ENCODE measurements at places on chromosomes 5 and 9. TPM values are rescaled to one million over a fixed set of nuclear protein-coding genes. Genes with fewer than 3 reads are reported as not detected.

C9orf152 gene
- 54.3 TPM for total RNA-seq

DNA sequence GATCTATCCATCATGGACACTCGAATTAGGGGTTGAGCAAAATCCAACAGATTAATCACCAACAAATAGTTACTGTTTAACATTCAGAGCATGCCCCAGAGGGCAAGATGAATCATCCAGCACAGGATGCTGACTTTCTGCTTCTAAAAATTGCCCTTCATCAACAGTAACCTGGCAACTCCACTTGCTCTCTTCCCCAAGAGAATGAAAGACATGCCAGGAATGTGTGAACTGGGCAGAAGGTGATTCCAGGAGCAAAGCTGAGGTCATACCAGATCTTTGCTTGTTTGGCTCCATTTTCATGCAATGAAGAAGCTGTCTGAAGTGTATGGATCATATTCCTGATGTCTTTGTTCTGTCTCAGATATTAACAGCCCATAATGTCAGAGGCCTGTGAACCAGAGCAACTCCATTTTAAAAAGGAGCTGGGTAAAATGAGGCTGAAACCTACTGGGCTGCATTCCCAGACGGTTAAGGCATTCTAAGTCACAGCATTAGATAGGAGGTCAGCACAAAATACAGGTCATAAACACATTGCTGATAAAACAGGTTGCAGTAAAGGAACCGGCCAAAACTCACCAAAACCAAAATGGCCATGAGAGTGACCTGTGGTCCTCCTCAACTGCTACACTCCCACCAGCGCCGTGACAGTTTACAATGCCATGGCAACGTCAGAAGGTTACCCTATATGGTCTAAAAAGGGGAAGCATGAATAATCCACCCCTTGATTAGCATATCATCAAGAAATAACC is 2.5 kb upstream of the ZNF367 start:
- no peak for DNase-seq

LRRC26 gene
- 95.7 TPM for total RNA-seq

GRCh38 chr5:52740007-52740406 is 47.7 kb upstream of the ITGA1 start:
- no peak for DNase-seq

DNA sequence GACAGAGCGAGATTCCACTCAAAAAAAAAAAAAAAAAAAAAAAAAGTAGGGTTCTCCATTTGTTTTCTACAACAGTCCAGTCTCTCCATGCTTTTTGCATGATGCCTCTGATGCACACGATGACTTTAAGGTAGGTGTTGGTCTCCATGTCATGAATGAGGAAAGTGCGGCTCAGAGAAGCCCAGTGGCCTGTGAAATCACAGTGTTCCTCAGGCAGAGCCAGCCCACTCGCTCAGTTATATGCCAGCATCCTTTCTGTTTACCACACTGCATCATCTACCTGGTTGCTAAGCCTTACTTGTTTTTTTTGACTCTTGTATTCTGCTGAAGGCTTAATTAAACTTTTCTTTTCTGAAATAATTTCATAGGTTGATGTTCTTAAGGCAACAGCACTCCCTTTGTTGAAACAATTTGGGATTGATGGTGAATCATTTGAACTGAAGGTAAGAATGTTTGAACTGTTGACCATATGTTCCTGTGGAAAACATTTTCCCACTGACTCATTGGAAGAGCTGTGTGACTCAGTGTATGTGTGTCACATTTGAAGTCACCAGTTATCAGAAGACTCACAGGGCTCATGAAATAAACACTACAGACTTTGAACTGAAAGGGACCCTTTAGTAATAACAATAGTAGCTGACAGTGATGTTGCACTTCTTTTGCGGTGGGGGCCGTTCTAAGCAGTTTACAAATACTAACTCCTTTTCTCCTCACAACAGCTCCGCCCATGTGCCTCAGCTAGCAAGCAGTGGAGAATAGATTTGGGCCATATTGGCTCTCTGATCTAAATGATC is 40.2 kb downstream of the RCL1 start:
- no peak for DNase-seq

DNA sequence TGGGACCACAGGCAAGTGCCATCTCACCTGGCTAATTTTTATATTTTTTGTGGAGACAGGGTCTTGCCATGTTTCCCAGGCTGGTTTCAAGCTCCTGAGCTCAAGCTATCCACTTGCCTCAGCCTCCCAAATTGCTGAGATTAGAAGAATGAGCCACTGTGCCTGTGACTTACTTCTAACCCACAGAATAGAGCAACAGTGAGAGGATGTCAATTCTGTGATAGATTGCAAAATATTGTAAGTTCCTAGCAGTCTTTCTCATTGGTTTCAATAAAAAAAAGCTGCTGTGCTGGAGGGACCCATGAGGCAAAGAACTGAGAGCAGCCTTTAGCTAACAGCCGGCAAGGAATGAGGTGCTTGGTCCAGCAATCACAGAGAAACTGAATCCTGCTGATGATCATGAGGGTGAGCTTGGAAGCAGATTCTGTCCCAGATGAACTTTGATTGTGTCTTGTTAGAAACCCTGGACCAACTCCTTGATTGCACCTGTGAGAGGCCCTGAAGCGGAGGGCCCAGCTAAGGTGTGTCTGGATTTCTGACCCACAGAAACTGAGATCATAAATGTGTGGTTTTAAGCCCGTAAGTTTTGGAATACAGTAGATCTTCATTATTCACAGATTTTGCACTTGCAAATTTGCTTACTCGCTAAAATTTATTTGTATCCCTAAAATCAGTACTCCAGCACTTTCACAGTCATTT is 149.7 kb downstream of the GCNT1 start:
- DNase-seq: no peak

DNA sequence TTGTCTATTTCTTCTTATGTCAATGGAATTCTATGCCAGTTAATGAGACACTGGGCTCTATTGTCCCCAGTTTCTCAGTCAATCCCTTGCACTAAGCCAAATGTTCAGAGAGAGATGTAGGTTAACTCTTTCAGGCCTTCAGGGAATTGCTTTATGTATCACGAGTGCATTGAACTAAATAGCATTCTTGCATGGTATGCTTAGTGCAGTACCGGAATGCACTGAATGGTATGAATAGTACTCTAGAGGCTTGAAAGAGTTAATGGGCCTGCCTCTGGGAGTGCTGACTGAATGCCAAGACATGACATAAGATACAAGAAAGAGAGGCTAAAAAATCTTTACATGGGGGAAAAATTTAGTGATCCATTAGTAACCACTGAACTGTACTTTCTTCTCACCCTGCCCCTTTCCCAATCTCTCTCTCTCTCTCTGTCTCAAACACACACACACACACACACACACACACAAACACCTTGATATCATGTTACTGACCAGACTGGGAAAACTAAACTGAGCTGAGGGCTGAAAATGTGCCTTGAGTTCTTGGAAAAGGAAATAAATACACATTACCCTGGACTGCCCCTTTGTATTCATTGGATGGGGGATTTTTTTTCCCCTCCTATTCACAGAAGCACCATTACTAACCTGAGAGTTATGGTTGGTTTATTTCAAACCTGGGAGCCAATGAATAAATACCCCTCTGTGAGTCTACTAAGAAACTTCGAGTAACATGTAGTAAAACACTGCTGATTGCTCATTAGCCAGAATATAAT is 35.4 kb upstream of the TMC1 start:
- no peak for DNase-seq

- DNase-seq: no peak
Observed at GRCh38 chr9:79766091-79766490, 194.3 kb downstream of the TLE4 start.

PHF24 gene
- 0.22 TPM for total RNA-seq

DNA sequence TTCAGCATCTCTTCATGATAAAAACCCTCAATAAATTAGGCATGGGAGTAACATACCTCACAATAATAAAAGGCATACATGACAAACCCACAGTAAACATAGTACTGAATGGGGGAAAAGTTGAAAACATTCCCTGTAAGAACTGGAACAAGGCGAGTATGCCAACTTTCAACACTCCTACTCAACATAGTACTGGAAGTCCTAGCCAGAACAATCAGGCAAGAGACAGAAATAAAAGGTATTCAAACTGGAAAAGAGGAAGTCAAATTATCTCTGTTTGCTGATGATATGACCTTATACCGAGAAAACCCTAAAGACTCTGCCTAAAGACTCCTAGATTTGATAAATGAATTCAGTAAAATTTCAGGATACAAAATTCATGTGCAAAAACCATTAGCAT is 167.6 kb downstream of the TMEM38B start:
- no peak for DNase-seq

C5orf58 gene
- total RNA-seq: not detected

SLC6A19 gene
- 72.5 TPM for total RNA-seq

DNA sequence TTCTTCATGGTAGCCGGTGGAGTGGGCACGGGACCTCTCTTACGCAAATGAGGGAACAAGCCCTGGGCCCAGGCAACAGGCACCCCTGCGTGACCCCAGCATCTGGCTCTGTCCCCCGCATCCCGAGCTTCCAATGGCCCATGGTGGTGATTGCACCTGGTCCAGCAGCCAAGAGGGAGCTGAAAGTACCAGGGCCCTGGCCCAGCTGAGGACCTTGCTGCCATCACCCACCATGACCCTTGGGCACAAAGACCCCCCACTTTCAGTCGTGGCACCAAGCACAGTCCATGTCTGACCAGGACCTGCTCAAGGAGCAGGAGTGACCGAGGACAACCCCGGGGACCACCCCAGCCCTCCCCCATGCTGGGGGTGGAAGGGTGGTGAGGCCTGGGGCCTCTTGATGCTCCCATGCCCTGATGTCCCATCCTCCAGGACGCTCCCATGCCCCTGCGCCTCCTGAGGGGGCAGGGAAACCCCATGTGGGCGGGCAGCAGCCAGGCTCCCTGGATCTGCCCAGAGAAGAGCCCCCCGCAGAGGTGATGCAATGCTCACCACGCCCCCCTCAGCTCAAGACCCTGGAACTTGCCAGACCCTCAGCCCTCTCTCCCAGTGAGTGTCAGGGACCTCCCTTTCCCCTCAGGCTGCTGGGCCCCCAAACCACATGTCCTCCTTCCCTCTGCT is 123.9 kb downstream of the ADAMTS2 start:
- DNase-seq: no peak
